ENCODE measurements at places on chromosomes 2 and 18. TPM values are rescaled to one million over a fixed set of nuclear protein-coding genes. Genes with fewer than 3 reads are reported as not detected.

TBC1D8 gene
- total RNA-seq: 12.7 TPM

TUBA3E gene
- not detected for total RNA-seq

DNA sequence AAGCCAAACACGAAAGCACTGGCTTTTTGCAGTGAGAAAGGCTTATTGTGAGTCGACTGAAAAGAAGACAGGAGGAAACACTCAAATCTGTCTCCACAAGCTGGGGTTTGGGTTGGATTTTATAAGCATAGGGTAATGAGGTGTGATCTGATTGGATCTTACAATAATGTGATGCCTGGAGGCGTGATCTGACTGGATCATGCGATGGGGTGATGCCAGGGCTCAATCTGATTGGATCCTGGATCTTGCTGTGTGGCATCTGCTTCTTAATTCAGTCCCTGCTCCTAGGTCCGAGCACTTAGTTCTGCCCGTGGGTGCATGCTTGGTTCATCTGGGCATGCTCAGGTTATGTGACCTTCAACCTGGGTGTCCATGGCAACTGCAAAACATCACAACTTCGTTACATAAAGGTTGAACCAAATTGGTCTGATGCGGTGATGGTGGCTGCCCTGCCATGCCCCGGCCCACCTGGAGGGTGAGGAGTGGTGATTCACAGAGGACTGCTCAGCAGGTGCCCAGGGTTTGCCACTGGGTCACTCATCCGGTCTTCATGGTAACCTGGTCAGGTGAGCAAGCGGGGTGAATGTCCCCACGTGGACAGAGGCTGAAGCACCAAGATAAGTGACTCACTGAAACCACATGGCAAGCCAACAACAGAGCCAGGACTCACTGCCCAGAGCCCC, 111.0 kb downstream of the KCNF1 start:
- H3K27me3 ChIP-seq: peaks cover 6% of the 10 kb centered on the region
- H3K27ac ChIP-seq: no peak overlapping the region
- DNase-seq: no peak
- peaks cover 16% of the 10 kb centered on the region for H3K4me1 ChIP-seq
- no peak overlapping the region for H3K4me3 ChIP-seq

GRCh38 chr2:220937245-220937644, 634.9 kb downstream of the EPHA4 start:
- H3K36me3 ChIP-seq: no peaks in the 10 kb centered on the region
- no peak overlapping the region for H3K4me3 ChIP-seq
- no peaks in the 10 kb centered on the region for H3K27me3 ChIP-seq
- peaks cover 4% of the 10 kb centered on the region for H3K4me1 ChIP-seq
- no peak for DNase-seq
- H3K27ac ChIP-seq: no peak overlapping the region

DNA sequence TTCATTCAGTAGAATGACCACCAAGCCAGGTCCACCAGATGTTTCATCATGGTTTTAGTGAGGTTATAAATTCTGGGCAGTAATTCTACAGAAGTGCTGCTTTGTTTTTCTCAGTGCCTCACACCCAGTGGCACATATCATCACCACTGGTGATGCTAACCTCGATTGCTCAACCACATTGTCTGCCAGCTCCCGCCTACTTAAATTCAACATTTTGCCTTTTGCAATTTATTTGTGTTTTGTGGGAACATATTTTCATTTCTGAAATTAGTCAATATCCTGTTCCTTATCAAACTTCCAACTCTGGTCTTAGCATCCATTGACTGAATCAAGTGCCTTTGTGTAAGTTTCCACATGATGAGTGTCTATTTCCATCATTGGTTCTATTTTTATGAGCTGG, 62.3 kb upstream of the TMEM178A start:
- no peak overlapping the region for H3K27ac ChIP-seq
- no peak for DNase-seq
- H3K4me3 ChIP-seq: no peak overlapping the region
- no peaks in the 10 kb centered on the region for H3K36me3 ChIP-seq
- H3K4me1 ChIP-seq: no peaks in the 10 kb centered on the region

GRCh38 chr2:10306901-10307463, 4.3 kb downstream of the HPCAL1 start:
- H3K36me3 ChIP-seq: no peaks in the 10 kb centered on the region
- DNase-seq: no peak
- H3K27me3 ChIP-seq: peaks cover 30% of the 10 kb centered on the region
- H3K27ac ChIP-seq: no peak overlapping the region

SULT1C4 gene
- 17.5 TPM for total RNA-seq

- peak overlapping the region; percentile 95 for H3K27ac ChIP-seq
- H3K36me3 ChIP-seq: no peaks in the 10 kb centered on the region
- no peaks in the 10 kb centered on the region for H3K27me3 ChIP-seq
- DNase-seq: no peak
Observed at GRCh38 chr18:778194-778927, 33.7 kb downstream of the YES1 start.

- H3K27ac ChIP-seq: no peak overlapping the region
- H3K36me3 ChIP-seq: no peaks in the 10 kb centered on the region
- DNase-seq: no peak
Observed at GRCh38 chr2:12180031-12180430, 433.6 kb downstream of the LPIN1 start.

GRCh38 chr18:62037989-62038778, 145.4 kb upstream of the RNF152 start:
- no peak for DNase-seq
- no peak overlapping the region for H3K4me3 ChIP-seq

GRCh38 chr2:144341538-144341937, 178.4 kb downstream of the ZEB2 start:
- H3K4me3 ChIP-seq: no peak overlapping the region
- DNase-seq: no peak
- H3K4me1 ChIP-seq: peaks cover 11% of the 10 kb centered on the region
- no peaks in the 10 kb centered on the region for H3K27me3 ChIP-seq
- no peaks in the 10 kb centered on the region for H3K36me3 ChIP-seq

- H3K4me1 ChIP-seq: no peaks in the 10 kb centered on the region
- no peaks in the 10 kb centered on the region for H3K36me3 ChIP-seq
- no peak overlapping the region for H3K27ac ChIP-seq
- no peak for DNase-seq
Observed at GRCh38 chr18:12770469-12771219, 67.8 kb downstream of the PSMG2 start.

PLB1 gene
- 1.1 TPM for total RNA-seq

CHST10 gene
- total RNA-seq: 25.8 TPM

- H3K4me3 ChIP-seq: no peak overlapping the region
- H3K36me3 ChIP-seq: peaks cover 2% of the 10 kb centered on the region
- DNase-seq: no peak
- H3K27me3 ChIP-seq: no peaks in the 10 kb centered on the region
- H3K4me1 ChIP-seq: peaks cover 17% of the 10 kb centered on the region
- H3K27ac ChIP-seq: no peak overlapping the region
Observed at GRCh38 chr2:187586011-187586641, 31.9 kb upstream of the TFPI start.

ARL4C gene
- total RNA-seq: 20.7 TPM

GRCh38 chr2:25030702-25031101, 11.2 kb upstream of the EFR3B start:
- DNase-seq: no peak
- no peak overlapping the region for H3K4me3 ChIP-seq
- no peaks in the 10 kb centered on the region for H3K4me1 ChIP-seq
- no peak overlapping the region for H3K27ac ChIP-seq
- H3K27me3 ChIP-seq: peaks cover 6% of the 10 kb centered on the region

DNA sequence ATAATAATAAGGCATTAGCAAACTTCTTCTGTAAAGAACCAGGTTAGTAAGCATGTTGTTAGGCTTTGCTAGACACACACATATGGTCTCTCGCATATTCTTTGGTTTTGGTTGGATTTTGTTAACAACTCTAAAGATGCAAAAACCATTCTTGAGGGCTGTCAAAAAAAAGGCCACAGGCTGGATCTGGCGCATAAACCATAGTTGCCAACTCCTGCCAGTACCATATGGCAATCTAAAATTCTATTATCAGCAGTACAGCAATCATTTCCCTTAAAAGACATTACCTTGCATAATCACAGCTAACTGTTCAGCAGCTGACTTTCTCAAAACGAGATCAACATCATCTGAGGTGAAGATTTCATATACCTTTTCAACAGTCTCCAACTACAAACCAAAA, 63.5 kb downstream of the RTTN start:
- peaks cover 16% of the 10 kb centered on the region for H3K36me3 ChIP-seq
- no peak overlapping the region for H3K27ac ChIP-seq
- DNase-seq: no peak
- H3K27me3 ChIP-seq: no peaks in the 10 kb centered on the region
- peaks cover 4% of the 10 kb centered on the region for H3K4me1 ChIP-seq

CHAC2 gene
- 1.1 TPM for total RNA-seq

- H3K4me3 ChIP-seq: no peak overlapping the region
- no peaks in the 10 kb centered on the region for H3K36me3 ChIP-seq
- H3K27ac ChIP-seq: no peak overlapping the region
- DNase-seq: no peak
- H3K4me1 ChIP-seq: peaks cover 34% of the 10 kb centered on the region
Observed at GRCh38 chr2:236171680-236172254, 3.6 kb upstream of the GBX2 start.

- peaks cover 10% of the 10 kb centered on the region for H3K36me3 ChIP-seq
- H3K4me3 ChIP-seq: no peak overlapping the region
- no peaks in the 10 kb centered on the region for H3K27me3 ChIP-seq
- no peak overlapping the region for H3K27ac ChIP-seq
- no peaks in the 10 kb centered on the region for H3K4me1 ChIP-seq
- DNase-seq: no peak
Observed at GRCh38 chr2:205002390-205002789, 457.1 kb downstream of the PARD3B start.

- no peak overlapping the region for H3K27ac ChIP-seq
- DNase-seq: no peak
- H3K4me3 ChIP-seq: no peak overlapping the region
- no peaks in the 10 kb centered on the region for H3K27me3 ChIP-seq
Observed at GRCh38 chr18:30016179-30016578, 1026.4 kb downstream of the DSC3 start.

HES6 gene
- 4.3 TPM for total RNA-seq

ADRA2B gene
- total RNA-seq: 0.51 TPM

DNA sequence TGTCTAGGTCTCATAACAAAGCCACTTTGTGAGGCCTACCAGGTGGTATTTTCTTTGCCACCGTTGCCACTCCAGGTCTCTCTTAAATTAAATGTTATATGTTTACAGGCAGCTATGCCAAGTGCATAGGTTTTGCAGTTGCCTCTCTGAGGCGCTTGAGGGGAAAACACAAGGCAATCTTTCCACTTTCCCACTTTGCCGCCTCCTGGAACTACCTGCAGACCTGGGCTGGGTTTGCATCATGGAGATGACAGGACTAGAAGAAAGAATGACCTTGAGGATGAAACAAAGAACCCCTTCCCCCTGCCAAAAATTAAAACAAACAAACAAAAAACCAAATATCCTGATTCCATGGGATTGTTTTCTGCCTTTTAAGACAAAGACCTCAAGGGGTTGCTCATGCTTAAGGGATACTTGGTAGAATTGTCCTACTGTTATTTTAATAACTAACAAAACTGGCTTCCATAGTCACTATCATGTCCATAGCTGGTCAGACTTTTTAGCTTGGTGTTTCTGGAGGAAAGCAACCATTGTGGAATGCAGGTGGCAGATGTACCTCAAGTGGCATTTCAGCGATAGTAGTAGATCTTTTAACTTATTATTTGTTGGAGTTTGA, 159.9 kb downstream of the PRPF40A start:
- H3K27me3 ChIP-seq: no peaks in the 10 kb centered on the region
- no peak overlapping the region for H3K4me3 ChIP-seq
- H3K36me3 ChIP-seq: peaks cover 12% of the 10 kb centered on the region
- H3K4me1 ChIP-seq: peaks cover 11% of the 10 kb centered on the region
- no peak for DNase-seq

- H3K27ac ChIP-seq: no peak overlapping the region
- peaks cover 20% of the 10 kb centered on the region for H3K4me1 ChIP-seq
- DNase-seq: no peak
- H3K27me3 ChIP-seq: no peaks in the 10 kb centered on the region
Observed at GRCh38 chr2:168392024-168392423, 64.0 kb upstream of the CERS6 start.

PIEZO2 gene
- total RNA-seq: 43.7 TPM

ZAP70 gene
- total RNA-seq: 3.1 TPM

DNA sequence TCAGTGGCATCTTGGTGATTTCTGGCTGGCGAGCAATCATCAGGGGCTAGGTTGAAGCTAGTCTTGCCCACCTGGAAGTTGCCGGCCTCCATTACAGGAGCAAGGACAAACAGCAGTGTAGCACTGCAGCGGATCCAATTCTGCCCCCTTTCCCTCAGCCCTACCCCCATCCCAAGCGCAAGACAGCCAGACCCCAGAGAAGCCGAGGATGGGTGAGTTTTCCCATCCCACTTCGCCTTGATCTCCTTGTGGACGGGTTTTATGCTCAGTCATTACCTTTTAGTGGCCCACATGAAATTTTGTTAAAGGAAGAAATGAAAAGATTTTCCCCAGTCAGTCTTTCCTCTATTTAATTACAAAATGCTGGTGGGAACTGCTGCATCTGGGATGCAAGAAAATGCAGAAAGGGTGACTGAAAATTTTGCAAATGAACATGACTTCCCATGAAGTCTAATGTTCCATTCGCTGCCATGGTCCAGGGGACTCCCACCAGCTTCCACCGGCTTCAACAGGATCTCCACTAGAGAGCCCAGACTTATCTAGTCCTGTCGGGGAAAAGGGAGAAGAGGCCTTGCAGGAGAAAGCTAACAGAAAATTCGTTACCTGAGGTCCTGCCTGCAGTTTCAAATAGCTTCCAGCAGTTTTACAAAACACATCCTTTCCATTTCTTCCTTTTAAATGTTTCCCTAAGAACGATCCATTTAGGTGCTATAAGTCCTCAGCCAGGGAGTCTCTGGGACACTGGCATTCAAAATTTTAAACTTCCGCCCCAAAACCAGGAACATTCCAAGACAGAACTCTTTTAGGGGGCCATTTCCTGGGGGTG, 1.9 kb upstream of the HOXD9 start:
- no peak overlapping the region for H3K27ac ChIP-seq
- H3K4me3 ChIP-seq: no peak overlapping the region
- peaks cover 97% of the 10 kb centered on the region for H3K27me3 ChIP-seq
- no peak for DNase-seq
- peaks cover 9% of the 10 kb centered on the region for H3K4me1 ChIP-seq
- peaks cover 3% of the 10 kb centered on the region for H3K36me3 ChIP-seq

DNA sequence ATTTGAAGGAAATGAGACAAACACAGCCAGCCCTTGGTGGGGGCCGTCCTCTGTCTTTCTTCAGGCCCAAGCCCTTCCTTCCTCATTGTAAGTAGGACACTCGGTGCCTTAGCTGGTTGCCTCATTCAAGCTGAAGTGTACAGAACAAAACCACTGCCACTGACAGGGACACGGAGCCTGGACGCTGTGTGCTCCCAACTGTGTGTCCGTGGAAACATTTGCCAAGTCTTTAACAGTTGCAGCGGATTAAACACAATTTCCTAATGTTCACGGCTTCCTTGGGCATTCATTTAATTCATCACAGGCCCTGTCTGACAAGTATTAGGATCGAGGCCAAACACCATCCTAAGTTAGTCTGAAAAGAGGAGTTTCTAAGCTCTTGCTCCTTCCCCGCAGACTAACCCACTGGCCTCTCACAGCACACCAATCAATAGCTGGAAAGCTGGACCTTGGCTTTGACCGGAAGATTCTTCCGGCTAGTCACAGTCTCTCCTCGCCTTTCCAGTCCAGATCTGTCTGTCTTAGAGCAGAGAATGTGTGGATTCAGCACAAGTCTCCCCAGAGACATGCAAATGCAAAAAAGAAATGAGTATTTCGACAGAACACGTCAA, 68.7 kb upstream of the ACSL3 start:
- H3K4me3 ChIP-seq: no peak overlapping the region
- no peak overlapping the region for H3K27ac ChIP-seq
- H3K4me1 ChIP-seq: peaks cover 30% of the 10 kb centered on the region
- DNase-seq: no peak
- no peaks in the 10 kb centered on the region for H3K27me3 ChIP-seq

NEU4 gene
- total RNA-seq: 1.8 TPM
